Parietal lobe (tissue), 2 donors: ENCODE measurements at places on chromosomes 5 and 9. TPM values are rescaled to one million over a fixed set of nuclear protein-coding genes. Genes with fewer than 3 reads are reported as not detected.

The HTR1A gene
- 18.5 TPM for total RNA-seq

The PCDHGA9 gene
- 38.2 TPM for total RNA-seq

The CDC25C gene
- total RNA-seq, result 2.2 TPM

The LCN15 gene
- total RNA-seq, result not detected

The ZNF483 gene
- 45.7 TPM for total RNA-seq

The GOLPH3 gene
- total RNA-seq, result 50.1 TPM

The SLCO6A1 gene
- 0.31 TPM for total RNA-seq

The GOLM1 gene
- 87.0 TPM for total RNA-seq

The DDX4 gene
- 0.31 TPM for total RNA-seq

The SLC36A3 gene
- total RNA-seq, result not detected

The PCDHGA12 gene
- 26.9 TPM for total RNA-seq

The ANKRD18B gene
- total RNA-seq, result not detected

The MGAT4B gene
- 81.1 TPM for total RNA-seq

The BAAT gene
- 0.31 TPM for total RNA-seq

The ENTPD8 gene
- not detected for total RNA-seq

The CTSL gene
- total RNA-seq, result 20.3 TPM

The NSG2 gene
- total RNA-seq, result 497 TPM

The STRBP gene
- total RNA-seq, result 120 TPM

The INSL4 gene
- total RNA-seq, result not detected

The C9 gene
- not detected for total RNA-seq

The IFNA16 gene
- total RNA-seq, result not detected

The PTCH1 gene
- 18.2 TPM for total RNA-seq

The FEM1C gene
- 59.2 TPM for total RNA-seq

The SURF4 gene
- total RNA-seq, result 66.4 TPM

The DCTN3 gene
- 121 TPM for total RNA-seq

The GMCL2 gene
- not detected for total RNA-seq

The OR13C3 gene
- total RNA-seq, result not detected

The NMUR2 gene
- not detected for total RNA-seq

The ANKRD31 gene
- total RNA-seq, result 0.94 TPM

The CMYA5 gene
- 2.5 TPM for total RNA-seq

The OR1J2 gene
- not detected for total RNA-seq

The SGCD gene
- 7.8 TPM for total RNA-seq
